ENCODE measurements at places on chromosomes 4 and X.

- no peak for DNase-seq
These were observed 16.7 kb downstream of the IRF2 start for GRCh38 chr4:184457535-184458249.

DNA sequence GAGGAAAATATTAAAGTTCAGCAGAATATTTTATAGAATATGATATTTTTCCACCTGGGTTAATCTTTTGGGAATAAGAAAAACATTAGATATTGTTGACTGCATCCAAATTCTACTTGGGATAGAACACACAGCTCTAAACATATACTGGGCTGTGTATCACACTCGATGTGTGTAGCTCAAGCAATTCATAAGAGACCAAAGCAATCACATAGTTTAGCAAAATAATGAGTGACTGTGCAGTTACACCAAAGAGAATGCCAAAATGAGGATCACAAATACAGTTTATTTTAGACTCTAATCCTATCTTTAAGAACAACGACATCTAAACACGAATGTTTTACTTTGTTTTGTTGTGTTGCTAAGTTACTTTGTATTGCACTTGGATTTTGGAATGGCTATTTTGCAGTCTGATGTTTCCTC, 101.2 kb downstream of the CBR4 start:
- DNase-seq, result no peak

DNA sequence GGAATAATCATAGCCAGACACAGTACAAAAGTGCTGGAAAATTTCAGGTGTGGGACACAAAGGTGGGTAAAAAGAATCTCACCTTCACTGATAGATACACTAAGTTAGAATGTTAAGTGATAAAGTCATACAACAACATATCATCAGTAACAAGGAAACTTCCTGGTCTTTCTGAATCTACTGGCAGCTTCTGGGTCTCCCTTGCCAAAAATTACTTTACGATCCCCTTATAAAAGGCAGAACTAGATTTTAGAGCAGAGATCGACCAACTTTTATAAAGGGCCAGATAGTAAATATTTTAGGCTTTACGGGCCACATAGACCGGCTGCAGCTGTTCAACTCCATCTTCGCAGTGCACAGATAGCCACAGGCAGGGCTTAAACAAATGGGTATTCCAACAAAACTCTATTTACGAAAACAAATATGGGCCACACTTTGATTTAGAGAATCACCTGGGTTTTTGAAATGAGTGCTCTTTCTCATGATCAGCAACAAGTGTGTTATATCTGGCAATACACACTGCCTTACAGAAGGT, 159.9 kb downstream of the AASDH start:
- DNase-seq, result no peak

DNA sequence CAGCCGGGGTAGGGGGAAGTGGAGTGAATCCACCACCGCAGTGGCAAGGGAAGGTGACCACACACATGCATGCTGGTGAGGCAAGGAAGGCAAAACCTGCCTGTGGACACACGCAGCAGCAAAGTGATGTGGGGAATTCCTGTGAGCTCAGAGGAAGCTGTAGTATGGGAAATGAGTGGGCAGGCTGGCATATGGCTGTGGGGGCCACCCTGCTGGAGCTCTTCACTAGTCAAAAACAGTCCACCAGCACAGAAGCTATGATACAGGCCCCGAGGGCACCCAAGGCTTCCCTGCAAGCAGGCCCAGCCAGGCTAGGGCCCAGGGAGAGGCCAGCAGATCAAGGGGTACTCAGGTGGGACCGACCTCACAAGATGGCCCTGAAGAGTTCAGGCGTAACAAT, 239.1 kb downstream of the CHM start:
- no peak for DNase-seq

DNA sequence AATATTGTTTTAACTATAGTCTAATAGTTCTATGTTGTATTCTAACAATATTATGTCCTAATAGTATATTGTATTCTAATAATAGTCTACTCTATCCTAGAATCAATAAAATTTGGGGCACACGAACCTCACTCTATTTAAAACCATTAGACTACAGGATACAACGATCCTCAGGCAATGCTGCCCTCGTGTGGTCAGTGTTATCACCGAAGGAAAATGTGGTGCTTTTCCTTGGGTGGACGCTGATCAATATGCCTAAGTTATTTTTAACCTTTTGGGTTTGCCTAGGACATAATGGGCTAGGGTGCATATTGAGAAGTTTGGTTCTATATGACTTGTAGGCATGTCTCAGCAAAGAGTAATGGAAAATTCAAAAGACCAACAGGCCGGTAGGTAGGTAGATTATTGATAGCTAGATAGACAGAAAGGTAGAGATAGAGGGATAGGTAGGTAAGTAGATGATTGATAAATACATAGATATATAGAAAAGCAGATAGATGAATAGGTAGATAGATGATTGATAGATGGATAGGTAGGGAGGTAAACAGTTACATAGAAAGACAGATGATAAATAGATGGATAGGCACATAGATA, 75.1 kb downstream of the PRKX start:
- peak; percentile 17 for DNase-seq

GRCh38 chr4:117311215-117311614, 225.8 kb upstream of the TRAM1L1 start:
- no peak for DNase-seq

DNA sequence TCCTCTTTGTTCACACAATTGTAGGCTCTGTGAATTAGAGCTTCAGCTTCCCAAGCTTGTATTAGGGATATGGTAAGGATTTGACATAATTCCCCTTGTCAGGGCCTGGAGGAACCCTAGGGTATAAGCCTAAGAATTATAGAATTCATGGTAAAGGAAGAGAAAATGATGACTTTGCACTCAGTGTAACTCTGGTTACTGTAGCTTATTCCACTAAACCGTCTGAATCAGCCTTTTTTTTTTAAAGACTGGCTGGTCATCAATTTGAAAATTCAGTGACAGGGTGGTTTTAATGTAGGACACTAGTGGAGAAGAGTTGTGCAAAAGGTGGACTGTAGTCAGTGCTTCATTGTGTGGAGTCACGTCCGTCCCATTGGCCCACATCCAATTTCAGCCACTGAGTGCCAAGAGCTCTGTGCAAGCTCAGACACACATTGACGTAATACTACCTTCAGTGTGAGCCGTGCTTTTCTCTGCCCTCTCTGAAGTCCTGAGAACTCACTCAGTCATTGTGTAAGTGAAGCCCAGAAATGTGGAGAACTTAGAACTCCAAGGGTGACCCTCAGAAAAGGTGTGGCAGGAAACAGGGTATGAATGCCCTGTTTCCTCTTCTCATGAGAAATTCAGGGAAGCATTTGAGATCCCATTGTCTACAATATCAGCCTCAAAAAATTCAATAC, 449.8 kb downstream of the C4orf33 start:
- DNase-seq, result peak; percentile 66

DNA sequence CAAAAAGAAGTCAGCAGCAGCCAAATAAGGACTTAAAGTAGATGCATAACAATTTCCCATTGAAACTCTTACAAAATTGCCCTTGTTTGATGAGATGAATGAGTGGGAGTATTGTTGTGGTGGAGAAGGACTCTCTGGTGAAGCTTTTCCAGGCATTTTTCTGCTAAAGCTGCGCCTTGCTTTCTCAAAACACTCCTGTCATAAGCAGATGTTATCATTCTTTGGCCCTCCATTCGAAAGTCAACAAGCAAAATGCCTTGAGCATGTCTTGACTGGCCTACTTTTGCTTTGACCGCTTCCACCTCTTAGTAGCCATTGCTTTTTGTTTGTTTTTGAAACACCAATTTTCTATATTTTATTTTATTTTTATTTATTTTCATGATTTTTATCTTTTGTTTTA, 340.9 kb upstream of the FGF13 start:
- DNase-seq, result no peak

GRCh38 chr4:163165217-163166017, 1.3 kb downstream of the NAF1 start:
- DNase-seq, result no peak

DNA sequence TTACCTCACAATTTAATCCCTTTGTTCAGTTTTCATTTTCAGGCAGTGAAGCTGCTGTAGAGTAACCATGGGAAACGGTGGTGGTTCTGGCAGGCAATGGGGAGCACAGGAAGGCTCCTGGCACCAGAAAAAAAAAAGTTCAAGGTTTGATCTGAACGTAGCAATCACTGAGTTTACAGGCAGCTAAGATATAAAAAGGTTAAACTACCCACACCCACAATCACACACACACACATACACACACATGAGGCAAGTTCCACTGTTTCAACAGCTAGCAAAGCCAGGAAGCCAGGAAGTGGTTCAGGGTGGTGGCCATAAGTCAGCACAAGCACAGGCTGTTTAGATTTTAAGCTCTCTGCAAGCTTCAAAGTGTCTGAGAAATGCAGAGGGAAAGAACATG, at the start of gene SULT1B1:
Gene SULT1B1 (minus strand): TSS at position 166 of the 400 bp plus-strand sequence. CDS start 5,403 bp downstream, outside the sequence.
- peak; percentile 71 for DNase-seq

GRCh38 chr4:185903205-185903604, 91.2 kb upstream of the SORBS2 start:
- DNase-seq, result no peak

DNA sequence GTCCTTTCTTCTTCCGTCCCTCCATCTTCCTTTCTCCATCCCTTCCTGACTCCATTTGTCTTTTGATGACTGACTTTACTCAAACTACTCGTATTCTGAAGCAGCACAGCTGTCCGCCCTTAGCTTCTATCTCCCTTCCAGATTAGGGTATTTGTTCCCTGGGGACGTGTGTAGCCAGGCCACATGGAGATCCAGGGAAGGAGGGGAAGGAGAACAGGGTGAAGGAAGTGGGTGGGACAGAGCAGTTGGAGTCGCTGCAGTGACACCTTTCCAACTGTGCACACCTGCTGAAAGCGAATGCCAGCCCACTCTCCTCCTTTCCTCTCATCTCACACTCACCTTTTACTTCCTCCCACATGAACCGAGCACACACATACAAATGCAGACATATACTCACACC, 323.8 kb downstream of the DCTD start:
- no peak for DNase-seq

DNA sequence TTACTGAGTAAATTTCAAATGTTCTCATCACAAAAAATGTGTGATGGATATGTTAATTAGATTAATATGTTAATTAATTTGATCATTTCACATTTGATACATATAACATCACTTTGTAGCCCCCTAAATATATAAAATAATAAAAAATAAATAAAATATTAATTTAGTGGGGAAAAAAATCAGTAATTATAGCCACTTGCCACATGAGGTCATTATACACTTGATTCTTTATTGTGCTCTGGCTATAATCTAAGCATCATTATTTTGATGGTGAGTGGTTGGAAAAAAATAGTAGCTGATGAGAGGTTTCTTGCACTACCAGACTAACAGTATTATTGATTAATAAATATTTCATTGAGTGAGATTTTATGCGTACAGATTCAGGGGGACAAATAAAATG, 57.4 kb downstream of the DCK start:
- DNase-seq, result no peak

- DNase-seq, result no peak
These were observed 329 bp downstream of the TBC1D14 start for GRCh38 chr4:6909970-6910339.

- no peak for DNase-seq
These were observed 47.9 kb downstream of the TRIML1 start for GRCh38 chr4:188187106-188187505.

GRCh38 chr4:140233791-140234696, 80.1 kb upstream of the MAML3 start:
- no peak for DNase-seq

DNA sequence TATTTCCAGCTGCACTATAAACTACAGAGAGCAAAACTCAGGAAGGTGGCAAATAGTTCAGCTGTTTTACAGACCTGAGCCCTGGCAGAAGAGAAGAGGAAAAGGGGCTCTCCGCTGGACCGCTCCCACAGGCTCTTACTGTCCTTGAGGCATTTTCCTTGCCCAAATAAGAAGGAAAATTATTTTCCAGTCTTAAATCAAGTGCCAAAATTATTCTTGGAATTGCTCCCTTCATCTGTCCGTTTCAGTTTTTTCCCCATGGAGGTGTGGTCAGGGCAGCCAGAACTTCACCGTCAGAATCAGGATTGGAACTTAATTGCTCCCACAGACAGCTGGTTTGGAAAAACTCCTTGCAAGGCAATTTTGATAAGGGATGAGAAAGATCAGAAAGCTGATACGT, 35.2 kb upstream of the SPINK2 start:
- no peak for DNase-seq

DNA sequence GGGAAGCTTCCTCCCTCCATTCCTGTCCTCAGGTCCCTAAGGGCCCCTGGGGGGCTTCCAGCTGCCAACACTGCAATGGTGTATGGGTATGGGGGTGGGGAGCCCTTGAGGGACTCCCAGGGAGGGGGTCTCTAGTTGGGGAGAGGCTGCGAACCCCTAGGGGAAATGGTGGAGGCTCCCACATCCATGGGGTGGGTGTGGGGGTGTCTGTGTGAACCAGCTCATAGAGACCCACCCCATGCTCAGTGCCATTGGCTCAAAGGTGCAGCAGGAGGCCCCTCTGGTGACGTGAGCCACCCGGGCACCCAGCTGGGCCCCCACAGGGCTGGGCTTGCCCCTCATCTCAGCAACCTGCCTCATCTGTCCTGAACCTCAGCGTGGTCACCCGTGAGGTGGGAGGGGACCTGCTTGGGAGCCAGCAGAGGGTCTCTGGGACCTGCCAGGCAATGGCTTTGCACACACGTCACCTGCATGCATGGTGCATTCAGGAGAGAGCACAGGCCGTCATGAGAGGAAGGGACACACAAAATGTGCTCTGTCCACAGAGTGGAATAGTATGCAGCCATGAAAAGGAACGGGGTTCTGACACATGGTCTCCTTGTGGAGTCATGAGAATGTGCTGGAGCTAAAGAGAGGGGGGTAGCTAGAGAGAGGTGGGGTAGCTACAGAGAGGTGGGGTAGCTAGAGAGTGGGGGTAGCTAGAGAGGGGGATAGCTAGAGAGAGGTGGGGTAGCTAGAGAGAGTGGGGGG, 22.7 kb upstream of the PLCXD1 start:
- DNase-seq, result no peak

- DNase-seq, result no peak
These were observed 18.5 kb upstream of the NAT8L start for GRCh38 chr4:2040391-2041238.

DNA sequence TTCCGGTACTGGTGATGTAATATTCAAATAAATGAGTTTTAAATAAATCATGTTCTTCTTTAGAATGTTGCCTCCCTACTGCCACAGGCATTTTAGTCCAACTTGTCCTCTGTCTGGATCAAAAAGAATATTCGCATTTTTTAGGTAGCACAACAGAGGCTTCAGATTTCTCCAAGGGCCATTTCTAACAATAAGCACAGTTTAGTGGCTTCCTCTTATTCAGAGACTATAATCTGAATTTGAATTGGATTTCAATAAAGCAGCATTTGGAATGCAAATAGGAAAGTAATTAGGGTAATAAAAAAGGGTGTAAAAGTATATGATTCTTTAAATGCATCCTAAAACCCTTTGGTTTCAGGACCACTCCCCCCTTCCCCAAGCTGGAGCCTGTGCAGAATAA, 167.9 kb upstream of the GLRA2 start:
- DNase-seq, result no peak

- DNase-seq, result no peak
These were observed 312.0 kb upstream of the MAGEB2 start for GRCh38 chrX:29903360-29903759.

Data from AML-193 (cell line).